ENCODE measurements at places on chromosomes 3 and 15. TPM values are rescaled to one million over a fixed set of nuclear protein-coding genes. Genes with fewer than 3 reads are reported as not detected.

Gene WDR6
- 145 TPM for total RNA-seq

Gene LRTM1
- total RNA-seq: not detected

Gene CORO2B
- not detected for total RNA-seq

Gene FSTL1
- 1.3 TPM for total RNA-seq

Gene SLTM
- 115 TPM for total RNA-seq

Gene ROBO1
- 3.0 TPM for total RNA-seq

Gene SERP1
- 148 TPM for total RNA-seq

Gene EPHA3
- total RNA-seq: 0.14 TPM

Gene RTP1
- total RNA-seq: not detected

Gene DUOXA2
- not detected for total RNA-seq

Gene EHD4
- 22.6 TPM for total RNA-seq

Gene SGO1
- total RNA-seq: 27.8 TPM

Gene PRTG
- not detected for total RNA-seq

Gene CCR9
- not detected for total RNA-seq

Gene TMEM158
- total RNA-seq: not detected

Gene IQCF5
- not detected for total RNA-seq

Gene KNG1
- not detected for total RNA-seq

DNA sequence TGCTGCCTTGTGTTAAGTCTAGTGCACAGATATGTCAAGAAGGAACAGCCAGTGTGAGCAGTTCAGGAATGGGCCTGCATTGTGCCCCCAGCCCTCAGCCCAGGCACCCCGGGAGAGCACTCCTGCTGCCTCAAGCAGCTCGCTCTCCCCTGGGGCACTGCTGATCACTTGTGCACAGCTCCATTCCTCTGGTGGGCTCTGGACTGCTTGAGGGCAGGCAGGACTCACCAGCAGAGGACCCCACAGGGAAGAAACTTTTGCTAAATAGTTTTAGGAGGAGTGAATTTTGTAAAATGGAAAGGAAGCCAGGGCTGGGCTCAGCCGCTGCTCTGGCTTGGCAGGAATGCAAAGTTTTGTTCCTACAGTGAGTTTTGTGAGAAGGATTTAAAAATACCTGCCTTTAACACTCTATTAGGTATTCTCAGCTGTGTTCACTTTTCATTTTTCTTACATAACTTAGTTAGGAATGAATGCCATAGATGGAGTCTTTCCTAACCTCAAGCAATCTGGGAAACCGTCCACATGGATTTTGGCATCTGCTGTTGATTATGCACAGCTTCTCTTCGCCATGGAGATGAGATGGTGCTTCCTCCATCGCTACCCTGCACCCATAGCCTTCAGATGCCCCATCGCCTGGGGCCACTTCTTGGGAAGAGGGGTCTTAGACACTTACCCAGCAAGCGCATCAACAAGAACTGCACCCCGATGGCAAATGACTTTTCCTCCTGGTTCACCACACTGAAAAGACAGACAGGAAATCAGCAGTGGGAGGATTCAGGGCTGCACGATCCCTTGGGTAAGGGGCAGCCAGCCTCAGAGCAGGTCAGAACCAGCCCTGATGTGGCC, 42.3 kb upstream of the RAB6B start:
- DNase-seq: no peak

DNA sequence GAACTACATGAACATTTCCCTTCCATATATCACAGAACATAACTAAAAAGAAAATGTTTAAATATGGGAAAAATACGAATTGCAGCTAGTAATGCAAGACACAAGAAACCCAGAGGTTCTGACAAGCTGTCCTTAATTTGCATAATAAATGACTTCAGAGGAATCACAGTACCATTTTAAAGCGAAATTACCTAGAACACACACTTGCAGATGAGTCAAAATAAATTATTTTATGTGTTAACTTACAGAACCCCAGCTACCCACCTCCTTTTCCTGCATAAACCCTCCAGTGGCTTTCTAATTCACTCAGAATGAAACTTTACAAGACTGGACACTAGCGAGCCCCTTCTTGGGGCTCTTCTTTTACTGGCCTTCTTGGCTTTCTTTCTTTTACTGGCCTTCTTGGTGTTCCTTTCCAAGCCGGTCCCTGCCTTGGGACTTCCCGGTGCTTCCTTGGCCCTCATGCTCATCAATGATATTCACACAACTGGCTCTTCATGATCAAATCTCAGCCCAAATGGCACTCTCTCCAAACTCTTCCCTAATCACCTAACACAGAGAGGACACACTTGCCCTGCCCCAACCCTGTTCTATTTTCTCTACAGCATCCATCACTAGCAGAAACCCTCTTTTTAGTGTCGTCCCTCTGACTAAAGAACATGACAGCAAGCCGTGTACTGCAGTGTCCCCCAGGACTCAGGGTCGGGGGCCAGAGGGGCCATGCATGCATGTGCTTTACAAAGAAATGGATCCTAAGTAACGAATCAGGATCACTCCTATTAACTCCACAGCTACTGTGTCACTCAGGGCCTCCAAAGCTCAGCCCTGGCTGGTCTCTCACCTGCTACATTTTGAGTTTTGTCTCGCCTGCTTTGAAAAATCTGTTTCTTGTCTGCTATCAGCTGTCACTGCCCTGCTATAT, 4.8 kb downstream of the CHSY1 start:
- no peak for DNase-seq

- DNase-seq: no peak
Measured at GRCh38 chr3:166663194-166663593, 716.9 kb downstream of the ZBBX start.

GRCh38 chr3:9361691-9362388, 1.0 kb upstream of the THUMPD3 start:
- no peak for DNase-seq

- DNase-seq: no peak
Measured at GRCh38 chr3:150742679-150743078, 20.3 kb downstream of the SIAH2 start.

GRCh38 chr3:188320757-188321156, 166.8 kb downstream of the LPP start:
- no peak for DNase-seq

GRCh38 chr3:70818145-70818544, 505.7 kb upstream of the MDFIC2 start:
- no peak for DNase-seq

DNA sequence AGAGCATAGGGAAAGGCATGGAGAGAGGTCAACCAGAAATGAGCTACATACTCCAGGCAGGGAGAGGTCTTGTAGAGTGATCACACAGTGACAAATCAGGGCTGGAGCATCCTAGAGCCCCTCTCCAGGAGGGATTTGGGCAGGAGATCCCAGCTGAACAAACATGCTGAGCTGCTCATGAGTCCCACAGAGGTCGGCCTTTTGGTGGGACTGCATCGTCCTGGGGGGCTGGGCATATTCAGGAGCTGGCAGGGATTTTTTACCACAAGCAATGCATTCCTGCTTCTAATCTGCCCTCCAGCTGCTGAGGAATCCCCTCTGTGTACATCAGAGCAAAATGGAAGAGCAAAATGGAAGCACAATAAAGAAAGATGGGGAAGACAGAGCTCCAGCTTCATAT, 94.9 kb downstream of the NTRK3 start:
- DNase-seq: no peak

DNA sequence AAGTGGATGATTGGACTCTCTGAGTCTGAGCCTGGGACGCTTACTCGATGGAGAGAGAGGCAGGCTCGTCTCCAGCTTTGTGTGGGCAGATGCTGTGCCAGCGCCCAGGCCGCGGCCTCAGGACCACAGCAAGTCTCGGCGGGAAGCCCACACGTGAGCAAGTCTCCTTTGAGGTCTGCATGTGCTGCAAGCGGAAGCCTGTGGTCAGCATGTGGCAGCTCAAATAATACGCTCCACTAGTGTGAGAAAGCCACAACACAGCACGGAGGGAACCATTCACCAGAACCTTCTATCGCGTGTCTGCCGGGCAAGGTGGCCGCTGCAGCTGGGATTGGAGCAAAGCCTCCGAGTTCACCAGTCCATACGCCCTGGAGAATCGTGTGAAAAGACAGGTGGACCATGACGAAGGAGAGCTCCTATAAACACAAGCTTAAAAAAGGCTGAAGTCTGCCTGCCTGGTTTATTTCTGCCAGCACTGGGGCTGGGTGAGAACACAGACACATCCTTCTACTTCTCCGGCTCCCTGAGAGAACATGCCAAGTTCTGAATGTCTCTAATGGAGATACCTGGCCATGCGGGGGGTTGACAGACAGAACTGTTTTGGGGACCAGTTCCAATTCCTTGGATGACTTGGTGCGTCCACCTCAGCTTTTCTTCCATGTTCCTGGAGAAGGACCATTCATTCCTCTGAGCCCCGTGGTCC, 82.0 kb upstream of the LRIG1 start:
- peak; percentile 42 for DNase-seq

GRCh38 chr3:11982341-11982941, 21.7 kb upstream of the SYN2 start:
- no peak for DNase-seq

GRCh38 chr3:58989163-58989562, 60.7 kb downstream of the CFAP20DC start:
- no peak for DNase-seq

DNA sequence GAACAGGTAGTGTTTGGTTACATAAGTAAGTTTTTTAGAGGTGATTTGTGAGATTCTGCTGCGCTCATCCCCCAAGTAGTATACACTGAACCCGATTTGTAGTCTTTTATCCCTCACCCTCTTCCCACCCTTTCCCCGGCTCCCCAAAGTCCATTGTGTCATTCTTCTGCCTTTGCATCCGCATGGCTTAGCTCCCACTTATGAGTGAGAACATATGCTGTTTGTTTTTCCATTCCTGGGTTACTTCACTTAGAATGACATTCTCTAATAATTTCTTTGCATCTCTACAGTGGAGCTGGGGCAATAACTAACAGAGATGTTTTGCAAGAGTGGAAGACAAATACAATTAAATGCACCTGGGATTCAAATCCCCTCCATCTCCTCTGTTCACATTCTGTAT, 93.2 kb downstream of the TP63 start:
- DNase-seq: no peak

DNA sequence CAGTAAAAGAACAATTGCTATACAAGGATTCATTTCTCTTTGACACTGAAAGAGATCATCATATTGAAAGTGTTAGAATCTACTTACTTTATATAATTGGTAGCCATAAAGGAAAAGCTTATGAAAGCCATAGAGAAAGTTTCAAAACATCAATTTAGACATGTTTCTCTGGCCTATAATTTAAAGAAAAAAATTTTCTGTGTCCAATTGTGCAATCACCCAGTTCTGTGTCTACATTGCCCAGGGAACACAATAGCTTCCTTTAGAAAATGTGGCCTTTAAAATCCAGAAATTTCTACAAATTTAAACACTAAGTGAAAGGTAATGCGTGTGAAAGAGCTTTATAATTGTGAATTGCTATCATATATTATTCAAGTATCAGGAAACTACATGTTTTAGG, 259.2 kb downstream of the GBE1 start:
- no peak for DNase-seq

DNA sequence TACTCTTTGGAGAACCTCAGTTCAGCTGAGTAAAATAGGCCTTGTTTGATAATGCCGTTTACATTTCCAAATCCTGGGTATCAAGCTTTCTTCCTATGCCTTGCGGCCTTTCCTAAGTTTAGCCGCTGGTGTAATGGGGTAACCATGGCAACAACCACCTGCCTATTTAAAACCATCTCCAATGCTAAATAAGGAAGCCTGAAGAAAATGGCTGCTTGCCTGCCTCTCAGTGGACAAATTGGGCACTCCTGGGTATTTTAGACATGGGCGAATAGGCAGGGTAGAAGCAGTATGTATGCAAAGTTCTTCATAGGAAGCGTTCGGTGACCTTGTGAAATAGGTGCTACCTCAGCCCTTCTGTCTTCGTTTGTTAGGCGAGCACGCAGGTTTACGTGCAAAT, 122.7 kb downstream of the DGKG start:
- no peak for DNase-seq

- DNase-seq: no peak
Measured at GRCh38 chr15:95558131-95558530, 772.4 kb upstream of the NR2F2 start.

All from activated T-cell treated with anti-CD3 and anti-CD28 coated beads, Interleukin-2, amount 50 U/mL, for 72 hours (primary cell).